Upper lobe of left lung (tissue), 6 donors: ENCODE measurements at places on chromosomes 2 and 18. TPM values are rescaled to one million over a fixed set of nuclear protein-coding genes. Genes with fewer than 3 reads are reported as not detected.

Gene TSPYL6
- not detected for total RNA-seq

Gene TTC39C
- total RNA-seq = 15.2 TPM

Gene CHRND
- not detected for total RNA-seq

Gene WDR75
- total RNA-seq = 19.0 TPM

Gene PPIG
- total RNA-seq = 57.6 TPM

Gene SAG
- 0.17 TPM for total RNA-seq

GRCh38 chr18:2939317-2939716 lies 73.6 kb downstream of the LPIN2 start:
- H3K27me3 ChIP-seq = no peaks in the 10 kb centered on the region
- DNase-seq = no peak
- peaks cover 22% of the 10 kb centered on the region for H3K36me3 ChIP-seq
- no peak overlapping the region for H3K4me3 ChIP-seq
- peak overlapping the region; percentile 2 for H3K27ac ChIP-seq

- peak; percentile 39 for DNase-seq
- no peaks in the 10 kb centered on the region for H3K27me3 ChIP-seq
- H3K4me1 ChIP-seq = peaks cover 9% of the 10 kb centered on the region
- no peak overlapping the region for H3K27ac ChIP-seq
- no peak overlapping the region for H3K4me3 ChIP-seq
These were observed 3.6 kb upstream of the DGKD start for GRCh38 chr2:233350708-233351107.

GRCh38 chr18:78364388-78364960 lies 615.1 kb upstream of the SALL3 start:
- no peak overlapping the region for H3K4me3 ChIP-seq
- no peaks in the 10 kb centered on the region for H3K4me1 ChIP-seq
- H3K27ac ChIP-seq = no peak overlapping the region

- H3K4me1 ChIP-seq = peaks cover 6% of the 10 kb centered on the region
- no peak overlapping the region for H3K4me3 ChIP-seq
- H3K36me3 ChIP-seq = no peaks in the 10 kb centered on the region
- H3K27me3 ChIP-seq = no peaks in the 10 kb centered on the region
These were observed 191.9 kb upstream of the APCDD1 start for GRCh38 chr18:10262566-10262965.

GRCh38 chr2:157194097-157194688 lies 63.3 kb upstream of the GALNT5 start:
- H3K4me3 ChIP-seq = no peak overlapping the region
- no peak overlapping the region for H3K27ac ChIP-seq
- no peaks in the 10 kb centered on the region for H3K27me3 ChIP-seq
- no peaks in the 10 kb centered on the region for H3K4me1 ChIP-seq

GRCh38 chr2:158740127-158740526 lies 55.0 kb upstream of the DAPL1 start:
- H3K4me1 ChIP-seq = peaks cover 8% of the 10 kb centered on the region
- H3K36me3 ChIP-seq = no peaks in the 10 kb centered on the region
- H3K27ac ChIP-seq = no peak overlapping the region
- no peak overlapping the region for H3K4me3 ChIP-seq
- H3K27me3 ChIP-seq = no peaks in the 10 kb centered on the region
